ENCODE measurements at places on chromosomes 13 and 19. TPM values are rescaled to one million over a fixed set of nuclear protein-coding genes. Genes with fewer than 3 reads are reported as not detected.

The PRDX2 gene
- 132 TPM for polyA plus RNA-seq

DNA sequence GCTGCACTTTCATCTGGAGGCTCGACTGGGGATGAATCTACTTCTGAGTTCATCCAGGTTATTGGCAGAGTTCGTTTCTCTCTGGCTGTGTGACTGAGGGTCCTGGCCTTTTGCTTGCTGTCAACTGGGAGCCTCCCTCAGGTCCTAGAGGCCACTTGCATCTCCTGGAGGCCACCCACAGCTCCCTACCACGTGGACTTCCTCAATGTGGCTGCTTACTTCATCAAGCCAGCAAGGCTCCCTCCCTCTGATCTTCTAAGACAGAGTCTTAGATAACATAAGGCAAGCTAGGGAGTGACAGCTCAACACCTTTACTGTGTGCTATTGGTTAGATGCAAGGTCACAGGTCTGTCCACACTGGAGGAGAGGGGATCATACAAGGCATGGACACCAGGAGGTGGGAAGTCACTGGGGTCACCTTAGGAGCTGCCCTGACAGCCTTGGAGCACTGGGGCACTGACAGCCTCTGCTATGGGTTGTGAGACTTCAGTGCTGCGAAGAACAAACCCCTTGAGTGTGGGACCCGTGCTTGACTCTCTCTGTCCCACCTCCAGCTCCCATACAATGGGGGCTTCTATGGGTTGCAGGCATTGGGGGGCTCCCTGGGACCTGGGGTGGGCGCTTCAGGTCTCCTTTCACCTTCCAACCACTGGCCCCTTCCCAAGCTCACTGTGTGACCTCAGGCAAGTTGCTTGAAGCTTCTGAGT lies 5.3 kb downstream of the FAM187B start:
- H3K4me3 ChIP-seq = no peak overlapping the region
- no peak overlapping the region for H3K27ac ChIP-seq
- DNase-seq = no peak
- peaks cover 4% of the 10 kb centered on the region for H3K4me1 ChIP-seq
- H3K36me3 ChIP-seq = no peaks in the 10 kb centered on the region

GRCh38 chr19:1067341-1067957 lies 482 bp downstream of the ARHGAP45 start:
- no peaks in the 10 kb centered on the region for H3K36me3 ChIP-seq
- peak overlapping the region; percentile 59 for H3K4me3 ChIP-seq
- H3K27ac ChIP-seq = peak overlapping the region; percentile 90
- no peak for DNase-seq
- H3K27me3 ChIP-seq = peaks cover 48% of the 10 kb centered on the region
- peaks cover 34% of the 10 kb centered on the region for H3K4me1 ChIP-seq

GRCh38 chr19:750640-751423 lies at the start of gene MISP:
Gene MISP, plus strand, starts transcription at chr19:751112. Its CDS starts 5,835 bp downstream, at chr19:756947.
- H3K27me3 ChIP-seq = no peaks in the 10 kb centered on the region
- H3K4me3 ChIP-seq = no peak within 1 kb of the TSS
- H3K27ac ChIP-seq = no peak within 1 kb of the TSS

DNA sequence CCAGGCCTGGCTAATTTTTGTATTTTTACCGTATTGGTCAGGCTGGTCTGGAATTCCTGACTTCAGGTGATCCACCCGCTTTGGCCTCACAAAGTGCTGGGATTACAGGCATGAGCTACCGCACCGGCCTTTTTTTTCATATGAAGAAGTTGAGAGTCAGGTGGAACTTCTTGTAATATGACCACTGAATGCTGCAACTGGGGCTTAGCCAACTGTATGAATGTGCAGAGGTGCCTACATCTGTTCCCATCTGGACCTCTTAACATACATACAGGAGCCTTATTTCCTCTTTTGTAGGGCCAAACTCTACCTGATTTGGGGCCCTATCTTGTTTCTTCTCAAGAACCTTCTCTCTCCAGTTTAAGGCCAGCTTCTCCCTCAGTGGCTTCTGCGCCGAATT lies 11.9 kb upstream of the GGACT start:
- H3K27ac ChIP-seq = no peak overlapping the region
- H3K27me3 ChIP-seq = no peaks in the 10 kb centered on the region
- H3K4me3 ChIP-seq = no peak overlapping the region
- no peaks in the 10 kb centered on the region for H3K36me3 ChIP-seq
- H3K4me1 ChIP-seq = peaks cover 3% of the 10 kb centered on the region
- DNase-seq = no peak

- H3K36me3 ChIP-seq = peaks cover 9% of the 10 kb centered on the region
Observed at GRCh38 chr13:99255271-99255670, 2.9 kb downstream of the GPR18 start.
